ENCODE measurements at places on chromosomes 1 and 21. TPM values are rescaled to one million over a fixed set of nuclear protein-coding genes. Genes with fewer than 3 reads are reported as not detected.

Gene FCRL2
- total RNA-seq, result not detected

Gene CYB5RL
- total RNA-seq, result 3.9 TPM

Gene LRRC71
- 0.24 TPM for total RNA-seq

Gene RBBP5
- 11.9 TPM for total RNA-seq

Gene C1orf87
- total RNA-seq, result not detected

Gene TMPRSS15
- not detected for total RNA-seq

Gene FGR
- not detected for total RNA-seq

Gene FAM151A
- total RNA-seq, result 0.15 TPM

Gene OR2L13
- total RNA-seq, result not detected

Gene OPTC
- total RNA-seq, result not detected
